Activated CD4-positive, alpha-beta T cell treated with anti-CD3 and anti-CD28 coated beads, Interleukin-2, amount 50 U/mL, for 24 hours (primary cell): ENCODE measurements at places on chromosomes 4 and X.

GRCh38 chr4:44535981-44536380 lies 87.4 kb upstream of the KCTD8 start:
- DNase-seq, result no peak

DNA sequence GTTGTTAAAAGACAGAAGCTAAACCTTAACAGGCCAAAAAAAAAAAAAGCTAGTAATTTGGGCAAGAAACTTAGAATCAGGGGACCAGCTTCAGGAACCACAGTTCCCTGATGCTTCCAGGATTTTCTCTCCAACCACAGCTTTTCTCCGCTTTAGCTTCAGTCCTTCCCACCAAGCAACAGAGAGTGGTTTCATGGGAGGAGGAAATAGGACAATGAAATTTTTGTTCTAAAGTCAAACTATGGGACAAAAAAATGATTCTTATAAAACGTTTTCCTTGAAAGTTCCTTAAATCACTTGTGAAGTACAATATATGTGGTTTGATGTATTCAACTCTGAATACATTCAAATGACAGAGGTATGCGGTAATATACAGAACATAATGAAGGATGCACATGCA lies 71.0 kb upstream of the DHX15 start:
- no peak for DNase-seq

- DNase-seq, result no peak
Observed at GRCh38 chr4:169270810-169271691, at the start of gene SH3RF1. Gene SH3RF1 (minus strand): TSS chr4:169270956. CDS start chr4:169269212, 1,744 bp downstream.

DNA sequence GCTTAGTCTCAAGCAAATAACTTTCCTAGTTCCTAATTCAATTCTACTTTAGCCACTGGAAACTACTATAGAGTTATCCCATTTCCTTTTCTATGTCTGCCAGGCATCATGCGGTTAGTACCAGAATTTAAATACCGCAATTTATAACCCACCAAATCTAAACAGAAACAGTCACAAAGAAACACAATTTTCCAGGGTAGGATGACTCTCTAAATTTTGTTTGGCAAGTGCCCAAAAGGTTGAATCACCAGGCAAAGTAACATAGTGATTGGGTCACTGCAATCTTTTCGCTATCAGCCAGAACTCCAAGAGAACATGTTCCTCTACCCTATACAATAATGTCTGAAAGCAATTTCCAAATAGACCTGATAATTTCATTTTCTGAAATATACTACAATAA lies 240.2 kb upstream of the GRIA3 start:
- no peak for DNase-seq

- DNase-seq, result no peak
Observed at GRCh38 chr4:84482564-84483563, 16.2 kb downstream of the NKX6-1 start.

DNA sequence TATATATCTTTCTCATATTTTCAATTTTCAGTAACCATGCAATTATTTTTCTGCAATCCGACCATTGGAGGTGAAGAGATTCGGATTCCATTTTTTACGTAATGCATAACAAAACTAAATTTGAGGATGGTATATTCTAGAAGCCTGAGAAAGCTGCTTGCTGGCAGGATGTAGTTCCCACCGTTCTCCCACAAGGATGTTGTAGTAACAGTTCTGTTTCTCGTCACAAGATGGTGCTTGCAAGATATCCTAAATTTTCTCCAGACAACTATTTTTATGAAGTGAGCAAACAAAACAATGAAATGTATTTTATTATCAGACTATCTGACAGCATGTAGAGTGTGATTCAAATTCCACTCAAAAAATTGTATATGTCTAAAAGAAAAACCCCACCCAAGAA lies 10.7 kb downstream of the PWWP3B start:
- DNase-seq, result no peak

DNA sequence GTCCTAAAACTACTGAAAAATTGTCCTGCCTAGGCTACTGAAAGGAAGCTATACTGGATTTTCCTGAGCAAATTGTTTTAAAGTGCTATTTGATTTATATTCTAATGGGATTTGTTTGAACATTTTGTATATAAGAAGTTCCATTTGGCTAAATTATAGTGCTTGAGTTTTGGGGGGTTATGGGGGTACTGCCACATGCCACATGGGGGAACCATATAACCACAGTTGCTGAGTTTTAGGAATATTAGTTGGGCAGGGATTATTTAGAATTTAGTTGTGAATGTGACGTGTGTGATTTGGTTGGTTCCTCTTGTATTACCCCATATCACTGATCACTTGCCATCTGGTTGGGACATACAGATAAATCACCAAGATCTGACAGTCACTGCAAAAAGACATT lies 224.5 kb upstream of the TAPT1 start:
- no peak for DNase-seq

DNA sequence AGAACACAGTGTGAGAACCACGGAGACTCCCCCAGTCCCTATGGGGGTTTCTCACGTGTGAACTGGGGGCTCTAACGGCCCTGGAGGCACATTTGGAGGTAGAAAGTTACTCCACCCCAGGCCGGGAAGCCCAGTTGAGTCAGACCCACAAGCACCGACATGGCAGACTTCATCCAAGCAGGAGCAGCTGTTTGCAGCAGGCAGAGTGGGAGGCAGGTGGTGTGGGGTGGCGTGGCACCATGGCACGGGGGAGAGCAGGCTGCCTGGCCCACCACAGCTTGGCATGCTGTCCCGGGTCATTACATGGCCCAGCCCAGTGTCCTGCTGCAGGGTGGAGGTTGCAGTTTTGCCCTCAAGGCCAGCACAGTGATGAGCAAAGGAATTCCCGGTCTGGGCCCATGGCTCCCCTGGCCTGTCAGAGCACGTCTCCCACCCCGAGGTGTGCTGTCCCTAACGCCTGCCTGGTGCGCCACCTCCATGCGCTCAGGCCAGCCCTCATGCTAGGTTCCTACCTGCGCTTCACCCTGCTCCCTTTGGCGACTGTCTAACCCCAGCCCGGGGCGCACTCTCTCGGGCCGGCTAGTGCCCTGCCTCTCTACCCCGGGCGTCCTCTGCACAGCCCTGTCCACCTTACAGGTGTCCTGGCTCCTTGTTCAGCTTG lies 90.6 kb upstream of the AFAP1 start:
- no peak for DNase-seq

GRCh38 chrX:105314458-105314857 lies 94.0 kb upstream of the TEX13A start:
- DNase-seq, result no peak

DNA sequence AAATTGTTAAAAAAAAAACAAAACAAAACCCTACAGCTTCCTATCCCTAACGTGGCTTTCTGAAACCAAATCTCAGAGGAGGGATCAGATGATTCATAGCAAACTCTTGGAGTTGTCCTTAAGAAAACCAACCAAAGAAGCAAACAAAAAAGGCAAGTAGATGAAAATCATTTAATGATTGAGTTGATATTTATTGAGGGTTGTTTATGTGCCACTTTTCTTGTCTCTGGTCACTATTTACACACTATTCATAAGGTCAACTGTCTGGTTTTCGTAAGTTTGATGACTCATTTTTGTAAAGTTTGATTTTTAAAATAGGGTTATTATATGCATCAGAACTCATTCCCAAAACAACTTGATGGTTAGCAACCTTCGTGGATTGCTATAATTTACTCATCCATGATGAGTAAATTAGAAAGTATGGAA lies 133.4 kb downstream of the UNC5C start:
- no peak for DNase-seq

- DNase-seq, result no peak
Observed at GRCh38 chr4:91909963-91910362, 393.8 kb upstream of the GRID2 start.

GRCh38 chr4:6446538-6447451 lies 25.6 kb downstream of the PPP2R2C start:
- no peak for DNase-seq

GRCh38 chr4:23680671-23681518 lies 209.0 kb downstream of the PPARGC1A start:
- no peak for DNase-seq
